ENCODE measurements at places on chromosomes 1 and 21. TPM values are rescaled to one million over a fixed set of nuclear protein-coding genes. Genes with fewer than 3 reads are reported as not detected.

Gene TCHH
- not detected for total RNA-seq

Gene TMPRSS15
- total RNA-seq = not detected

Gene CGN
- under 0.01 TPM for total RNA-seq

Gene IPO13
- 14.6 TPM for total RNA-seq

Gene NPR1
- total RNA-seq = 11.7 TPM

Gene KCNH1
- 0.10 TPM for total RNA-seq

Gene CSRP1
- total RNA-seq = 349 TPM

Gene PLD5
- not detected for total RNA-seq

Gene OLFML2B
- under 0.01 TPM for total RNA-seq

Gene FASLG
- total RNA-seq = not detected

Gene SELE
- total RNA-seq = 55.6 TPM

Gene CFAP74
- total RNA-seq = not detected

Gene FAM167B
- 2.9 TPM for total RNA-seq

Gene FCER1G
- total RNA-seq = not detected

Gene CYP4X1
- total RNA-seq = 3.3 TPM

Gene SLAMF6
- total RNA-seq = not detected

Gene WNT3A
- total RNA-seq = not detected

Gene NBPF6
- total RNA-seq = not detected

Gene LCE3D
- total RNA-seq = not detected

Gene INTS7
- 18.2 TPM for total RNA-seq

Gene CELA3B
- total RNA-seq = not detected

Gene BARHL2
- not detected for total RNA-seq

Gene ZNF124
- total RNA-seq = 73.5 TPM

Gene IL10
- not detected for total RNA-seq

Gene SCCPDH
- total RNA-seq = 39.5 TPM

Gene TYW3
- 9.8 TPM for total RNA-seq

Gene TPTE
- not detected for total RNA-seq

Gene VCAM1
- 15.0 TPM for total RNA-seq

Gene FAM72B
- total RNA-seq = 3.3 TPM

Gene SUSD4
- total RNA-seq = not detected

Gene S100A8
- total RNA-seq = not detected

Gene PAQR6
- total RNA-seq = 0.57 TPM

Gene IGSF3
- 0.76 TPM for total RNA-seq

Gene GJA4
- total RNA-seq = 269 TPM

Gene C1orf185
- not detected for total RNA-seq

Gene ATF6
- total RNA-seq = 84.4 TPM
